Liver (tissue), 10 donors: ENCODE measurements at places on chromosomes 5 and 9.

DNA sequence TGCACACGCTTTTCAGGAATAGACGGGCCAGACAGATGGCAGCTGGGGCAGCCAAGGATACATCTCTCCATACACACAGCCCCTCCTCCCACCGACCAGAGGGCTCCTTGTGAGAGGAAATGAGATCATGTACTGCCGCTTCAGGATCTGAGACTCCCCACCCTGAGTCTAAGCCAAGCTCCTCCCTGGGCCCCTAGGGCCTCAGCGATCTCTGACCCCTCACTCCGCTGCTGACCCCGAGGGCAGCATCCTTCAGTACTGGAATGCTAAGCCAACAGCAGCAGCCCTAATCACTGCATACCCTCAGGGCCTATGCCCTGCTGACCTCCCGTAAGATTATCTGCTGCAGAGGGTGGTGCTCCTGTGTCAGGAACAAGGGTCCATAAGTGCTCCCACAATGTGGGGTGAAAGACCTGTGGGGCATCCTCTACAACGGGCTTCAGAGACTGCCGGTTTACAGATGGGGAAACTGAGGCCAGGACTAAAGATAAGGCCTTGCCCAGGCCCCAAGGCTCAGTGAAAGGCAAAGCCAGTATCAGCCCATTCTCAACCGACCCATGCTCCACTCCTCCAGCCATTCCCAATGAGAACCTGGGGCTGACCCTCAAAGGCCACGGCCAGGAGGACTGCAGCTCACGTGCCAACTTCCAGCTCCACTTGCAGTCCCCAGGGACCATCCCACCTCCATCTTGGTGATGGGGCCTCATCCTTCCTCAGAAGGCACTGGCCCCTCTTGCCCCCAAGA, 37.5 kb downstream of the BICD2 start:
- H3K27me3 ChIP-seq = no peaks in the 10 kb centered on the region
- H3K27ac ChIP-seq = no peak overlapping the region
- DNase-seq = peak; percentile 32
- H3K4me1 ChIP-seq = no peaks in the 10 kb centered on the region

- H3K4me1 ChIP-seq = no peaks in the 10 kb centered on the region
- no peak overlapping the region for H3K4me3 ChIP-seq
- no peak for DNase-seq
- H3K27ac ChIP-seq = peak overlapping the region; percentile 13
- no peaks in the 10 kb centered on the region for H3K36me3 ChIP-seq
- no peaks in the 10 kb centered on the region for H3K27me3 ChIP-seq
Observed at GRCh38 chr9:127633216-127633862, 21.3 kb downstream of the STXBP1 start.

DNA sequence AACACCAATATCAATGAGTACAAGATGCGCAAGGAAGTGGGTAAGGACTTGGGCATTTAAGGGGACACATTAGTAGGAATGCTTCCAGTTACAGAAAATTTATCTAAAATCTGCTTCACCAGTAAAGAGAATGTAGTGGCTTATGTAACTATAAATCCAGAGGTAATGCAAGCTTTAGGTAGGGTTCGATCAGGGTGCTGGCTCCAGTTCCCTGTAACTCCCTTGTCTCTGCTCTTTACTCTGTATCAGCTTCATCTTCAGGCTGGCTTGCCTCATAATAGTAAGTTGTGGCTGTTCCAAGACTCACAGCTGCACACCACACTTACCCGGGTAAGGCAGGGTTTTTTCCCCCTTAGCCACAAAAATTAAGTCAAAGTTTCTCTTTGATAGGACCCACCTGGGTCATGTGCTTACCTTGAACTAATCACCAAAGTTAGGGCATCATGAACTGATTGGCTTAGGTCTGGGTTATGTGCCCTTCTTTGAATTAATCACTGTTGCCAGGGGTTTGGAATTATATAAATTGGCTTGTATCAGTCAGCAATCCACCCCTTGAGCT, 35.5 kb downstream of the ARHGEF37 start:
- no peaks in the 10 kb centered on the region for H3K27me3 ChIP-seq
- no peak overlapping the region for H3K27ac ChIP-seq
- H3K4me3 ChIP-seq = no peak overlapping the region
- no peaks in the 10 kb centered on the region for H3K36me3 ChIP-seq
- DNase-seq = no peak
- H3K4me1 ChIP-seq = no peaks in the 10 kb centered on the region

DNA sequence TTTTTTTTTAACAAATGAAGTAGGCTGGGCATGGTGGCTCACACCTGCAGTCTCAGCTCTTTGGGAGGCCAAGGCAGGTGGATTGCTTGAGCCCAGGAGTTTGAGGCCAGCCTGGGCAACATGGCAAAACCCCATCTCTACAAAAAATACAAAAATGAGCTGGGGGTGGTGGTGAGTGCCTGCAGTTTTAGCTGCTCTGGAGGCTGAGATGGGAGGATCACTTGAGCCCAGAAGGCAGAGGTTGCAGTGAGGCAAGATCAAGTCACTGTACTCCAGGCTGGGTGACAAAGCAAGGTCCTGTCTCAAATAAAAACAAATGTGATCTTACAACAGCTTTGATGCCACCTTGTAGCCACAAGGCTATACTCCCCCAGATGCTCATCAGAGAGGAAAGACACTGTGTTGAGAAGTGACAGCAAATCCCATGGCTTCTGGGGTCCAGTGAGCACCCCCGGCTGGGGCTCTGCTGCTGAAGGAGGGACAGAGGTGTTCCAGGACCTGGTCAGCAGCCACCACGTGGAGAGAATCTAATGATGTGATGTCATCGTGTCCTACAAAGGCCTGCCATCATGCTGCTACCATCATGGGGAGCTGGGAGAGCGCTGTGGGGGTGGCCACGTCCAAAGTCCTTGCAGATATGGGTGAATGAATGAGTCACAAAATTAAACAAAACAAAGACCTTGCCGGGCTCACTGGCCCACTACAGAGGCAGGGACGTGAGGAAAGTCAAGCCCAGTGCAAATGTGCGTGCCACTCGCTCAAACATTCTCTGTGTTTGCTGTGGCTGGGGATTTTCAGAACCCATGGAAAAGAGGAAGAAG, 60.7 kb downstream of the PRRT1B start:
- no peak for DNase-seq
- peak overlapping the region; percentile 26 for H3K27ac ChIP-seq
- peaks cover 5% of the 10 kb centered on the region for H3K4me1 ChIP-seq
- no peaks in the 10 kb centered on the region for H3K27me3 ChIP-seq
- H3K36me3 ChIP-seq = peaks cover 16% of the 10 kb centered on the region

GRCh38 chr9:17987189-17987588, 408.3 kb downstream of the SH3GL2 start:
- no peaks in the 10 kb centered on the region for H3K36me3 ChIP-seq
- no peak for DNase-seq
- H3K27me3 ChIP-seq = no peaks in the 10 kb centered on the region

DNA sequence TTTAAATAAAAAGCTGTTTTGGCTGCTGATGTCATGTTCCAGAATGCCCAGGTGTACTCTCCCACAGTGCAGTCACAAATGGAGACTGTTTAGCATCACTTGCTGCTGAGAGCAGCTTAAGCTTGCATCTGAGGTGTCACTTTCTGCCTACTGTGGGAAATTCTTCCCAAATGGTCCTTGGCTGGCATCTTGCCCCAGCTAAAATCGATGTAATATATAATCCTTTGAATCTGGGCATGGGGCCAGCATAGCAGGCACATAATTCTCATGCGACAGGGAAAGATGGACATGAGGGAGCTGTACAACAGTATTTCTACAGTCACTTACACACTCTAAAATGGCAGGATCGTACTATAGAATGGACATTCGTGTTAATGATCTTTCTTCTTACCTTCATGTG, 144.3 kb downstream of the MACIR start:
- H3K27me3 ChIP-seq = no peaks in the 10 kb centered on the region
- DNase-seq = no peak
- H3K36me3 ChIP-seq = no peaks in the 10 kb centered on the region
- no peaks in the 10 kb centered on the region for H3K4me1 ChIP-seq

GRCh38 chr9:33795819-33796218, 458 bp downstream of the PRSS3 start:
- H3K27me3 ChIP-seq = no peaks in the 10 kb centered on the region
- no peak overlapping the region for H3K4me3 ChIP-seq
- DNase-seq = no peak
- no peaks in the 10 kb centered on the region for H3K4me1 ChIP-seq
- no peak overlapping the region for H3K27ac ChIP-seq
- no peaks in the 10 kb centered on the region for H3K36me3 ChIP-seq

DNA sequence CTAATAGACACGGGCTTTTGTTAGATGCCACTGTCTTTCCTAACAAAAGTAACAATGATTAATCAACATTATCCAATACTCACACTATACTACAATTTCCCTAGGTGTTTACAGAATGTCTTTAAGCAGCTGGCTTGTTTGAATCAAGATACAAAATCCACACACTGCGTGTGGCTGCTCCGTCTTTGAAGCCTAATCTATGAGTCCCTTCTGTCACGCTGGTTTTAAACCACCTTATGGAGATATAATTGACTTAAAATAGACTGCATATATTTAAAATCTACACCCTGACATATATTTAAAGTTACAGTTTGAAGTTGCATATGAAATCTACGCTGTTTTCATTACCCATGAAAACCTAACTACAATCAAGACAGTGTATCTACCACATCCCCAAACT, 73.9 kb upstream of the TBC1D9B start:
- no peaks in the 10 kb centered on the region for H3K27me3 ChIP-seq
- no peak overlapping the region for H3K27ac ChIP-seq
- no peak for DNase-seq
- H3K4me1 ChIP-seq = peaks cover 13% of the 10 kb centered on the region
- no peaks in the 10 kb centered on the region for H3K36me3 ChIP-seq
- no peak overlapping the region for H3K4me3 ChIP-seq

DNA sequence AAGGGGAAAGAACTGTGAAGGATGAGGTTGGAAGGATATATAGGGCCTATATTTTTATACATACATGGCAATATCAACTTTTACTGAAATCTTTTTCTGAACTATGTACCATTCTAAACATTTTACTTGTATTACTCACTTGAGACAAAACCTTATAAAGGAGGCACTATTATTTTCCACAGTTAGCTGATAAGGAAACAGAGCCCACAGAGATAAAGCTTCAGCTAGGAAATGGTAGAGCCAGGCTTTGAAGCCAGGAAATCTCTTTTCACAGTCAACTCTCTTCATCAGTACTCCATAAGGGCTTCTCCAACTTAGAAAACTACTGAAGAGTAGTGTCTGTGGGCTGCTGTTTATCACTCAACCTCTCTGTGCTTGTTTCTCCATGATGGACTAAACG, 613.7 kb downstream of the PRELID2 start:
- H3K4me1 ChIP-seq = no peaks in the 10 kb centered on the region
- H3K27me3 ChIP-seq = no peaks in the 10 kb centered on the region
- H3K36me3 ChIP-seq = no peaks in the 10 kb centered on the region
- no peak overlapping the region for H3K27ac ChIP-seq
- H3K4me3 ChIP-seq = no peak overlapping the region

- no peak overlapping the region for H3K4me3 ChIP-seq
- H3K27me3 ChIP-seq = no peaks in the 10 kb centered on the region
- H3K27ac ChIP-seq = peak overlapping the region; percentile 89
- H3K4me1 ChIP-seq = peaks cover 20% of the 10 kb centered on the region
Observed at GRCh38 chr5:67816456-67816855, 399.1 kb upstream of the PIK3R1 start.

DNA sequence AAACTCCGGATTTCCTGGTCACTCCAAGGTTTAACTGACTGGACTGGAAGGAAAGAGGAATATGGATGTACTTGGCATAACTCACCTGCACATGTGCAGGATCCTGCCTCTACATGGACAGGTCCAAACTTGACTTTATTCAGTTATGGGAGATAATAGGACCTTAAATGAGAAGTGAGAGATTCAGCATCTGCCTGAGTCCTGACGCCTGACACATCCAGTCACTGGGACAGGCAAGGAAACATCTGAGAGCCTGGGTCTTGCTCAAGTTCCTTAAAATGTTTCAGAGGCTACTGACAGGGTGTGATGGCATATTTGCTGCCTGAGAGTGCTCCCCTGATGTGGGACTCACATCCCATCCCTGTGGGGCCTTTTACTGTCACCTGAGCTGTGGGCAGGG, 34.9 kb downstream of the ZNF354A start:
- H3K27me3 ChIP-seq = no peaks in the 10 kb centered on the region
- H3K36me3 ChIP-seq = no peaks in the 10 kb centered on the region
- H3K4me3 ChIP-seq = no peak overlapping the region
- H3K4me1 ChIP-seq = no peaks in the 10 kb centered on the region

DNA sequence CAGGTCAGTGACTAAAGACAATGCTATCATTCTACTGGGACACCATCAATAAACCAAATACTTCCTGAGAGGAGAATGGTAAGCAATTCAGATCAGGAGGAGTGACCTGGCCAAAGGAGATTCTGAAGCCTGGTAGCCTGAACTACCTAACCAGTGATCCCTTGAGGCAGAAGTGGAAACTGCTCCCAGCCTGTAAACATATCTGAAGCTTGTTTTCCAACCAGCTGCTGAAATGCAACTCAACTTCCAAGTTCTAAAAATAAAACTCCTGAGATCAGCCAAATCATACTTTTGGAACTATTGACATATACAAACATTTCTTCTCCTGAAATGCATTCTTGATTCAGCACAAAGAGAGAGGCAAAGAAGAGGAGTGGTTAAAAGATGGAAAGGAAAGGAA, 204.1 kb downstream of the EBF1 start:
- no peak overlapping the region for H3K4me3 ChIP-seq
- no peak overlapping the region for H3K27ac ChIP-seq
- H3K4me1 ChIP-seq = no peaks in the 10 kb centered on the region
- no peaks in the 10 kb centered on the region for H3K27me3 ChIP-seq
- DNase-seq = no peak
- H3K36me3 ChIP-seq = no peaks in the 10 kb centered on the region

DNA sequence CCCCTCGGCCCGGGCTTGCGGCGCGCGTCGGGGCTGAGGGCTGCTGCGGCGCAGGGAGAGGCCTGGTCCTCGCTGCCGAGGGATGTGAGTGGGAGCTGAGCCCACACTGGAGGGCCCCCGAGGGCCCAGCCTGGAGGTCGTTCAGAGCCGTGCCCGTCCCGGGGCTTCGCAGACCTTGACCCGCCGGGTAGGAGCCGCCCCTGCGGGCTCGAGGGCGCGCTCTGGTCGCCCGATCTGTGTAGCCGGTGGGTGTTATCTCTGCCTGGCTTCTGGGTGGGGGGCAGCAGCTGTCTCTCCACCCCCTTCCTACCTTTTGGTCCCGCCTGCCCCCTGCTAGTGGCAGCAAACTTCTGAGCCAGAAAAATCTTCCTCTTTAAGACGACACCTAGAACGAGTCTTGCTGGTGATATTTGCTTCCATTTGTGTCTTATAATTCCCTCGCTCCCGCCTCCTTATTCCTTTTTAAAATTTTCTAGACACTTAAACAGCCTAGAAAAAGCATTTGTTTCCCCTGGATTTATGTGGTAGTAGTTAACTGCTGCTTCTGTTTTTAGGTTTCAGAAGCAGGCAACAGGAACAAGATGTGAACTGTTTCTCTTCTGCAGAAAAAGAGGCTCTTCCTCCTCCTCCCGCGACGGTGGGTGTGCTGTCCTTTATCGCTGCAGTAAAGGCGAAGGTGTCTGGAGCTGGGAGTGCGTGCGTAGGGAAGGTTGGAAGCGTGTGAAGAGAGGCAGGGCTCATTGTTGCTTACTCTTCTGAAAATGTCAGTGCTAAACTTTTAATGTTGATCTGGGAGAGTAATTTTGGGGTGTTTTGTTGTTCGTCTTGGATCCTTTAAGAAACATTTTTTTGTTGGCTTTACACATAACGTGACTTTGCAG, 554 bp downstream of the JAK2 start:
- peak overlapping the region; percentile 98 for H3K27ac ChIP-seq
- no peaks in the 10 kb centered on the region for H3K36me3 ChIP-seq
- H3K27me3 ChIP-seq = no peaks in the 10 kb centered on the region
- H3K4me3 ChIP-seq = peak overlapping the region; percentile 82
- peak; percentile 73 for DNase-seq

- no peaks in the 10 kb centered on the region for H3K27me3 ChIP-seq
- no peaks in the 10 kb centered on the region for H3K4me1 ChIP-seq
- no peak overlapping the region for H3K4me3 ChIP-seq
- no peak overlapping the region for H3K27ac ChIP-seq
- DNase-seq = no peak
Observed at GRCh38 chr9:28821240-28821639, 1248.0 kb upstream of the C9orf72 start.
